NCI-H774 (cell line): ENCODE measurements at places on chromosomes 3 and 15.

- DNase-seq: no peak
These were observed 80.1 kb downstream of the SNRK start for GRCh38 chr3:43366481-43366880.

GRCh38 chr3:5250467-5251195 is 63.1 kb downstream of the EDEM1 start:
- no peak for DNase-seq

DNA sequence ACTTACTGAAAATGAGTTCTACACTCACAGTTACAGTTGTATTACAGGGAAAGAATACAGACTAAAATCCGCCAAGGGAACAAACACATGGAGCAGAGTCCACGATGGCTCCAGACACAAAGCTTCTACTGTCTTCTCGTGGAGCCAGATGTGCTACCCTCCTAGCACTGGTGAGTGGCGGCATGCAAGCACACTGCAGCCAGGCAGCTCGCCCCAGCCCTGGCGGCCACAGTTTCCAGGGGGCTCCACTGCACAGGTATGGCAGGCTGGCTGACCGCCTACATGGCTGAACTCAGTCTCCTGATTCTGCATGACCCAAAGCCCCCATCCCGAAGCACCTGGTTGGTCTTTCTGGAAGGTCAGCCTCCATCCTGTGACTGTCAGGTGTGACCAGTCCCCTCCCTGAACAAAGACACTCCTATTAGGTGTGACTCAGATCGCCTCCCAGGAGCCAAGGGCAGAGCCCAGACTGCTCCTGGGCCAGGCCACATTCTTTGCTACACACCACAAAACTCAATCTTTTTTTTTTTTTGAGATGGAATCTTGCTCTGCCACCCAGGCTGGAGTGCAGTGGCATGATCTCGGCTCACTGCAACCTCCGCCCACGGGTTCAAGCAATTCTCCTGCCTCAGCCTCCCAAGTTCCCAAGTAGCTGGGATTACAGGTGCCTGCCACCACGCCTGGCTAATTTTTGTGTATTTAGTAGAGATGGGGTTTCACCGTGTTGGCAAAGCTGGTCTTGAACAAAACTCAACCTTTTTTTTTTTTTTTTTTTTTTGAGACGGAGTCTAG is 51.5 kb downstream of the CFAP92 start:
- no peak for DNase-seq

GRCh38 chr3:180828001-180828720 is 84.3 kb upstream of the FXR1 start:
- DNase-seq: no peak

DNA sequence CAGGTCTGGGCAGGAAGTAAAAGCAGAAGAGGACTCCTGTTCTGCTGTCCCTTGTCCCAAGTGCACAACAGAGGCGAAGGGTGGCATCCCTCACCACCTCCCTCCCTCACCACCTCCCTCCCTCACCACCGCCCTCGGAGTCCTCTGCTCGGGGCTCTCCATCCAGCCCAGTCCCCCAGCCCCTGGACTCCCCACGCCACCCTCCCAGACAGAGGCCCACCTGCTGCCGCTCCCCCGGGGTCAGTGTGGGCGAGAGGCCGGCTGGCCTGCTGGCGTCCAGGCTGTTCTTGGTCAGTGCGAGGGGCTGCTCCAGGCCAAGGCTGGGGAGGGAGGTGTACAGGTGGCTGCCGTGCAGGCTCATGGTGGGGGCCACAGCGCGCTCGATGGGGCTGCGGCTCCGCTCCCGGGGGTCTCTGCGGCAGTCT is 79.1 kb downstream of the VGLL4 start:
- DNase-seq: no peak

DNA sequence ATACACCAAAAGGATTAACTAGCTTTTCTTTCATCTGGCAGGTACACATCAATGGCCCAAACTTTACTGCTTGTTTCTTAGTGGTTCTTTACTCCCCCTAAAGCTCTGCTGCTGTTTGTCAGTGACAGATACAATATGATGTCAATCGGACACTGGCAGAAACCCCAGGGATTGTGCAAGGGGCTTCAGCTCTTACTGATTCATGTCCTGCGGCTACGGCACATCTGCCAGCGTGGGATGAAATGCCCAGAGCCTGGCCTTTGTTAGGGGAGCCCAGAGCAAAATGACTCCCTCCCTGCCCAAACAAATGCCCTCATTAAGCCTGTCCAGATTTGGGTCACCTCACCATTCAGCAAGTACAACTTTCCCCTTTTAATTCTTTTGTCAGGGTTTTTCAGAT is 28.3 kb downstream of the SRP14 start:
- no peak for DNase-seq

DNA sequence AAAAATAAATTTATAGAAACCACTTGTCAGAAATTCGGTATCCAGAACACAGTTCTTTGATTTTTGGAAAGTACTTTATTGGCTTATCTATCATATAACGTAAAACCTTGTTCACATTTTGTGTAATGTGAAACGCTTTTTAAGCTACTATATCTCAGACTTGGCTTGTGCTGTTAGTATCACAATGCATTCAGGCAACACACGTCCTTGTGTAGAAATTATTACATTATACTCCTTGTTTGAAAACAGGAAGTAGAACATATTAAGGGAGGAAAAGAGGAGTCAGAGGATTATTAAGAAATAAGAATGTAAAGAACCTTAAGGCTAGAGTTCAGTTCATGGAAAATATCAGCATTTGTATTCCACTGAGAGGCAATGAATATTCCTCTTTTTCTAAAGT is 1.6 kb downstream of the DNAJC13 start:
- no peak for DNase-seq

GRCh38 chr3:70970171-70970570 is 613.4 kb downstream of the FOXP1 start:
- no peak for DNase-seq

DNA sequence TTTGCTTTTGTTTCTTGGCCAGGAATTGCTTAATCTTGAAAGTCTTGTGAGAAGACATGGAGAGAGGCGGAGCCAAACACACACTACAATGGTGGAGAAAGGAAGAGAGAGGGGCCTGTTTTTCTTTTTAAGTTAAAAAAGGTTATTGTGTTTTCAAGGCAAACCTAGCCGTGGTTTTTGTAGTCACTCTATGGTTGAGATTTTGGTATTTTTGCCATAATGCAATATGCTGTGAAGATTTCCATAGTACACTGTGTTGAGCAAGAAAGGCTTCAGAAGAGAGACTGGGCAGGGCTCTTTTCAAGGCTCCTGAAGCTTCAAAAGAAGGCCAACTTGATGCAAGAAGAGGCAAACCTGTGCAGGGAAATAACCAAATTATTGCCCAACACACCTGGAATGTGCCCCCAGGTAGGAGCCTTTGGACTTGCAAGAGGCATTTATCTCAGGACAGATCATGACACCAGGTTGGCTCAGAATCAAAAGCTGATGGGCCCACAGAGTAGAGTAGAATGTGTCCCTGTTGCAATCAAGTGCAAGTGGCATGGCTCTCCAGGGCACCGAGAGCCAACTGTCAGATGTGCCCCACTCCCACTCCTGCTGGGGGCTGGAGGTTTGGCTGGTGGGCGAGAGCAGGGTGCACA is 22.1 kb downstream of the AMOTL2 start:
- no peak for DNase-seq

GRCh38 chr15:31245135-31245689 is 81.4 kb upstream of the KLF13 start:
- no peak for DNase-seq

DNA sequence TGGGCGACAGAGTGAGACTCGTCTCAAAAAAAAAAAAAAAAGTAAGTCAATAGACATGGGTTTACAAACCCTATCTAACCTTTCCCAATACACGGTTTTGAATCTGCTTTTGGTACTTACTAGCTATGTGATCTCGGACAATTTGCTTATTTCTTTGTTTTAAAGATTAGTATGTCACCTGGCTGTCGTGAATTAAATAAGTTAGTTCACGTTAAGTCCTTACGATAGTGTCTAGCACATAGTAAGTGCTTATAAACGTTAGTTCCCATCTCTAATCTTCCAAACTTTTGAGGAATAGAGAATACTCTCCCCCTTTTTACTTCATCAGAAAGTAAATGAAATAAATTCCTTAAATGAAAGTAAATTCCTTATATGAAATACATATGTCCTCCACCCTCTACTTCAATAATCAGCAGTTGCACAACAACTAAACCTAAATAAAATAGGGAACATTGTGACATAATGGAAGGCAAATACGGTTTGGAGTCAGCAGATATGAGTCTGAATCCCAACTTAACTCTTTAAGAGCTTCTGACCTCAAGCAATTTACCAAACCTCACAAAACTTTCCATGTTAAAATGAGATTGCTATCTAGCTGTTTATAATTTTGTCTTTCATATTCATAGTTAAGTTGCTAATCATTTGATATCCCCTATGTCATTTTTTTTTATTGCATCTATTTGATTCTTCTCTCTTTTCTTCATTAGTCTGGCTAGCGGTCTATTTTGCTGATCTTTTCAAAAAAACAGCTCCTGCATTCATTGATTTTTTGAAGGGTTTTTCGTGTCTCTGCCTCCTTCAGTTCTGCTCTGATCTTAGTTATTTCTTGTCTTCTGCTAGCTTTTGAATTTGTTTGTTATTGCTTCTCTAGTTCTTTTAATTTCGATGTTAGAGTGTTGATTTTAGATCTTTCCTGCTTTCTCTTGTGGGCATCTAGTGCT is 134.6 kb downstream of the PEAK1 start:
- no peak for DNase-seq

DNA sequence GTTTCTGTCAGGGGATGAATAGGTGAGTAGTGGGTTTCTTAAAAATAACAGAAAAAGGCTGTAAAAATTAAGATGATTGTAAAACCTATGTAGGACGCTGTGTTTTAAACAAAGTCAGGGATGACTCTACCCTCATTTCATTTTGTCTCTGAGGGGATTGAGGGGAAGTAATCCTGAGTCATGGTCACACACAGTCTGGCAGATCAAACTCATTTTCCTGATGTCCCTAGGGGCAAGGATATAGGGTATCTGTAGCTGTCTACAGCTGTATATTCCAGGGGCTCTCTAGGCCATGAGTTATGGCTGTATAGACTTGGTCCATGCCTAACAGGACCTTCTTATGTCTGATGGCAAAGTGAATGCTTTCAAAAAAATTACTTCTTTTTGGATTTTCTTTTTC is 421.1 kb downstream of the PDCD6IP start:
- no peak for DNase-seq

- no peak for DNase-seq
These were observed 56.5 kb upstream of the TMEM115 start for GRCh38 chr3:50415816-50416215.

DNA sequence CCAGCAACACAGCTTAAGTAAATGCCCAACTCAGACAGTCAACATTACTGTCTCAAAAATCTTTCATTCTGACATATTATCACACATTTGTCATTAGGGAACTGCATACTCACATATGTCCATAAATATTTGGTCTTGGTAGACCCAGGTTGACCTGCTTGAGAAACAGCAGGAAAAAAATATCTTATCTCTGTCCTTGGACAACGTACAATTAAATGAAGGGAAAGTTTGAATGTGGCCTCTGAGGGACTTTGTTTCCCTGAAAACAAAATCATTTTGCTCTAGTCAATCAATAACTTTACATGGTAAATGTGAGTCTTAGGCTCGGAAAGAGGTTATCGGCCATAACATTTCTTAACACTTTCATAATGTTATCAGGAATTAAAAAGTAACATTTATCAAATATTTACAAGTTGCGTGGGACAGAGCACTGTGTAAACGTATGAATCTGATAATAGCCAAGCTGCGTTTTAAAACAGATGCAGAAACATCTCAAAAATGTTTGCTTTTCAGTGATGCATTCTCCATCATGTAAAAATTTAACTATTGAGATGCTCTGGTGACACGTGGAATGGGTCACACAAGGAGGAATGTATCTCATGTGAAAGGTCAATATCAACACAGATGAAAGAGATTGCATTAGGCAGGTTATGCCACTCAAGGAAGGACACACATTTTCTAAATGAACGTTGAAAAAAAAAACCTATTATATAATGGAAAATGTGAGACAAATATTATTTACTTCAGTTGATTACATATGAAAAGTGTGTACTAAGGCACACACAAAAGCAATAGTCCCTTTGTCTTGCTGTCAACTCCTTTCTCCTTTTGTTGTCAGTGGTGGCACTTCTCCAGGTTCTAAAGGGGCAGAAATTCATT is 304.4 kb downstream of the WDR72 start:
- no peak for DNase-seq

GRCh38 chr3:28267984-28268849 is 26.8 kb downstream of the CMC1 start:
- DNase-seq: no peak

- no peak for DNase-seq
These were observed 799.1 kb upstream of the NECTIN3 start for GRCh38 chr3:110272525-110272924.

DNA sequence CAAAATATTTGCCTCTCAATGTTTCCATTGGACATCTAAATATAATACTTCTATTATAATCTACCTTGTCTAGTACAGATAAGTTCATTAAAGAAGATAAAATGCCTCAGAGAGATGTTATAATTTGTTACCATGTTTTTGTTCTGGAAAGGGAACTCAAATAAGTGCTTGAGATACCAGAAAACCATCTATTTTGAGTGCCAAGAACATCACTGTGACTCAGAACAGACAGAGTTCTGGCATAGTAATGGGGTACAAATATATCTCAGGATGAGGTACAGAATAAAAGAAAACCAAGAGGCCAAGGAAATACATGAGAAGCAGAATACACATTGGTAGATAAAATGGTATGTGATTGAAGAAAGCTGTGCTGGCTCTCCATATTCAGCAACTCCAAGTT is 58.9 kb downstream of the IMPG2 start:
- DNase-seq: no peak

- no peak for DNase-seq
These were observed 542.0 kb downstream of the EPHA3 start for GRCh38 chr3:89649431-89649830.

DNA sequence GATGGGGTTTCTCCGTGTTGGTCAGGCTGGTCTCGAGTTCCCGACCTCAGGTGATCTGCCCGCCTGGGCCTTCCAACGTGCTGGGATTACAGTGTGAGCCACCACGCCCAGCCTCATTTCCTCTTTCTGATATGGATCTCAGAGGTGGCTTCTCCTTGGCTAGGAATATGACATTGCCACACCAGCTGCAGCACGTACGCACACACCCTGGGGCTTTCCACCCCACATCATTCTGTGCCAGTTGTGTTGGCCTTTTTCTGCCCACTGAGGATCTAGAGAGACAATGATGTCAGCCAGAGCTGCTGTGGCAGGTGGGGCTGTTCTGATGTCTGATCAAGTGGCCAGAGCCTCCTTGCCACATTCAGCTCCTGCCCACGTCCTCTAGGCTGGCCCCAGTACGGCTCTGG is 29.0 kb downstream of the TMEM45A start:
- no peak for DNase-seq

GRCh38 chr3:59313365-59313764 is 263.5 kb upstream of the CFAP20DC start:
- DNase-seq: peak; percentile 4
